ENCODE measurements at places on chromosomes 11 and 22.

DNA sequence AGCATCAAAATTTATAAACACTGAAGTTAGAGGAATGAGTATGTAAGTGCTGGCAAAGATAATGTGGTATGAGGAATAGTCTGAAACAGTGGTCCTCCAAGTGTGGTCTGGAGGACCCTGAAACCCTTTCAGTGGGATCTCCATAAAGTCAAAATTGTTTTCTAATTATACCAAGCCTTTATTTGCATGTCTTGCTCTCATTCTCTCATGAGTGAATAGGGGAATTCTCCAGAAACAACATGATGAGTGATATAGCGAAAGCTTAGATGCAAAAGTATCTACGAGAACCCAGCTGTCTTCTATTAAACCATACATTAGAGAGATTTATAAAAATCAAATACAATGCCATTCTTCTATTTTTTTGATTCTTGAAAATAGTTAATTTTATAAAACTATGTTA lies 145.0 kb upstream of the RAG2 start:
- no peak for DNase-seq

- DNase-seq: no peak
These were observed 545.9 kb upstream of the ARHGAP42 start for GRCh38 chr11:100141201-100141600.

GRCh38 chr11:112321501-112322172 lies 61.0 kb upstream of the PLET1 start:
- peak; percentile 65 for DNase-seq

DNA sequence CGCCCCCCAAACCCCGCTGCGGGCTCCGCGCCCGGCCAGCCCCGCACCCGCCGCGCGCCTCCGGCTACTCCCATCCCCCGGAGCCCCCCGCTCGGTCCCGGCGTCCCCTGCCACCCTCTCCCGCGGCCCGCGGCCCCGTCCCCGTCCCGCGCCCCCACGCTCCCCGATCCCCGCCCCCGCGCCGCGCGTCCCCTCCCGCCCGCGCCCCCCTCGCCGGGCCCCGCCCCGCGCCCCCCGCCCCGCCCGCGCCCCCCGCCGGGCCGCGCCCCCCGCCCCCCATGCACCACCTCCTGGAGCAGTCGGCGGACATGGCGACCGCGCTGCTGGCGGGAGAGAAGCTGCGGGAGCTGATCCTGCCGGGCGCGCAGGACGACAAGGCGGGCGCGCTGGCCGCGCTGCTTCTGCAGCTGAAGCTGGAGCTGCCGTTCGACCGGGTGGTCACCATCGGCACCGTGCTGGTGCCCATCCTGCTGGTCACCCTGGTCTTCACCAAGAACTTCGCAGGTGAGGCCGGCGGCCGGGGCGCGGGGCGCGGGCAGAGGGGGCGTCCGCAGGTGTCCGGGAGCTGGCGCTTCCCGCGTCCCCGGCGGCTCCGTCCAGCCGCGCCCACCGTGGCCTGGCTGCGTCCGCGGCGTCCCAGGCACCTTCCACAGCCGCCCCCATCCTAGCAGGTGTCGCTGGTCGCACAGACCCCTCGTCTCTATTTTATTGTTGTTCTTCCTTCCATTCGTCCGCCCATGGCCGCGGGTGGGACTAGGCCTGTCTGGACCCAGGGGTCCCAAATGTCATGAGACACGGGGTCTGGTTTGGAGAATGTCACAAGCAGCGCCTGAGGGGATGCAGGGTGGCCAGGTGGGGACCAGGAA lies at the start of gene PANX2:
Gene PANX2 (plus strand): TSS at position 279 of the 866 bp plus-strand sequence. CDS start 0 bp downstream, at position 279.
- no peak for DNase-seq

DNA sequence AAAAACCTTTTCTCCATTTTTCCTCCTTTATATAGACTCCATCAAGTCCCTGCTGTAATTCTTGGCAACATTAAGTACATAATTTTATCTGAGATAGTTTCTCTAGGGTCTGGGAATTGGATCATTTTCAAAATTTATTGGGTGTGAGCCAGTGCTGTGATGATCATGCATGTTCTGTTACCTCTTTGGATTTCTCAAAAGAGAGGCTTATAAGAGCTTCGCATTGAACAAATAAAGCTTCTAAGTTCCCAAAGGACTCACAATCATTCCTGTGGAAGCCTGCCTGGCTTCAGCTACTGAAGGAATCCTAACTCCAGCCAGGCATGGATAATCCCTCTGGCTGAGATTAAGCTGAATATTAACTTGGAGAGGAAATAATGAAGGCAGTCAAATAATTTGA lies 208.5 kb downstream of the RAB38 start:
- no peak for DNase-seq

GRCh38 chr11:121497176-121497998 lies 44.6 kb upstream of the SORL1-AS1 start:
- no peak for DNase-seq

GRCh38 chr11:2280208-2280607 lies 9.8 kb upstream of the ASCL2 start:
- DNase-seq: no peak

DNA sequence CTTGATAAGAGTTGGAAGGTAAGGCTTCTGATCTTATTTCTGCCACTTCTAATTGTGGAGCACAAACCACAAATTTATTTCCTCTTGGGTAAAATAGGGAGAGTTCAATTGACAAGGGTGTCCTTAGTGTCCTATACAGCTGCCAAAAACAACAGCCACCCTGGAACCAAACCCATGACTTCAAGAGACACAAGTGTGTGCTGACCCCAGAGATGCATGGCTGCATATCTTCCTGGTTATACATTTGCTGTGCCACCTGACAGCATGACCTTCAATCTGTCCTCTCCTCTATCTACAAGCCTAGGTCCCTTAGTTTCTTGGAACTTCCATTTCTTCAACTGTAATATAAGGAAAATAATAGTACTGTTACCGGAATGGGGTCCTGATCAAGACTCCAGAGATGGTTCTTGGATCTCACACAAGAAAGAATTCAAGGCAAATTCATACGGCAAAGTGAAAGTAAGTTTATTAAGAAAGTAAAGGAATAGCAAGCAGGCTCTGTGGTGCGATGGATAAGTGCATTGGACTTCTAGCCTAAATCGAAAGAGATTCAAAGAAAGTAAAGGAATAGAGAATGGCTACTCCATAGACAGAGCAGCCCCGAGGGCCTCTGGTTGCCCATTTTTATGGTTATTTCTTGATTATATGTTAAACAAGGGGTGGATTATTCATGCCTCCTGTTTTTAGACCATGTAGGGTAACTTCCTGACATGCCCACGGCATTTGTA lies 15.5 kb upstream of the TMEM123 start:
- no peak for DNase-seq

DNA sequence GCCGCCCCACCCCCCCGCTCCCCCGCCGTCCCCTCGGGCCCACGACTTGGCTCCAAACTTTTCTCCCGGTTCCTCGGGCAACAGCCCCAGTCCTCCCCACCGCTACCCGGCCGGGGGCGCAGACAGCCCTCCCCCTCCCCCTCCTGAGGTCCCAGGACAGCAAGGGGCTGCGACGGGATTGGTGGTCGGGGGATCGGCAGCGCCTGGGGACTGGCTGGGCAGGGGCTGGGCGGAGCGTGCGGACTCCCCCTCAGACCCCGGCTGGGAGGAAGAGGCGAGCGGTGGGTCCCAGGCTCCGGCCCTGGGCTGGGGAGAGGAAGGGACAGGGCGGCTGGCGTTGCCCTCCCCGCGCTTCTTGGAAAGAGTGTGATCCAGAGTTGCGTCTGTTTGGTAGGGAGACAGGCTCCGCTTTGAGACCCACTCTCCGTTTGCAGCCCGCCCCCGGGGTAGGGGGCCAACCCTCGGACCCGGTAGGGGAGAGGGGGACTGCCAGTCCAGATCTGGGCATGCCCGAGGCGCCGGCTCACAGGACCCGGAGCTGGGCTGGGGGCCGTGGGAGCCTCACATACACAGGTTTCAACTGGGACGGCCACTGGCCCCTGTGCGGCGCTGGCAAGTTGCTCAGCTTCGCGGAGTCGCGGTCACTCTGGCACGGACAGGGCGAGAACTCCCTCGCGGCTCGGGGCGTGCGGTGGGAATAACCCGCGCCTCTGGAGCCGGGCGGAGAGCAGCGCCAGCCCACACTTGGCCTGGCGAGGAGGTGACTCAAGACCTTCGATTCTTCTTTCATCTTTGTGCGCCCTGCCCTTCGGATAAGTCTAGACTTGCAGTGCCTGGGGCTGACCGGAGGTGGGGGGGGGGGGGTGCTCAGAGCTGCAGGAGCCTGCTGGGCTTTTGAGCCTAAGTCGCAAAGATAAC lies 999 bp downstream of the TSKU start:
- DNase-seq: no peak

- DNase-seq: peak; percentile 15
These were observed 401.0 kb downstream of the LARGE1 start for GRCh38 chr22:33519071-33519973.

DNA sequence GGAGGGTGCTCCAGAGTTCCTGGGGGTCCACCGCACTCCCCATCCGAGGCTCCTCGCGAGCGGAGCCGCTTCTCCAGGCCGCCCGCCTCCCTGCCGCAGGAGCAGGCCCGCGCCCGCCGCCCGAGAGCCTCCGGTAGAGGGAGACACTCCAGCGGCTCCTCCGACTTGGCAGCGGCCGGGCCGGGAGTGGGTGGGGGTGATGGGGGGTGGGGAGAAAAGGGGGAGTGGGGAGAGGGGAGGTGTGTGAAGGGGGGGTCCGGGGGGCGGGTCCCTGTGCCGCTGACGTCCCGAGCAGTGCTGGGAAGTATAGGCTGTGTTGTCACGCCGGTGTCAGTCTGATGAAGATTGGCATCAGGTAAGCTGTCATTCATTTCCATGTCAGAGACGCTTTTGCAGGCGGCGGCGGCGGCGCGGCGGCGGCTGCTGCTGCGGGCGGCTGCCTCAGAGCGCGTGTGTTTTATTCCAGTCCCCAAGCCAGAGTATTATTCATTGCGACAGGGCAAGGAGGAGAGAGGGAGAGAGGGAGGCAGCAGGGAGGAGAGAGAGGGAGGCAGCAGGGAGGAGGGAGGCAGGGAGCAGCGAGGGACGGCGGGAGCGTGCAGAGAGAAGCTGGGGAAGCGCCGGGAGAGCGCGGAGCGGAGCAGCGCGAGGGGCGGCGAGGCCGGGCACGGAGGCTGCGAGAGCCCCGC lies at the start of gene PKNOX2:
Gene PKNOX2 (plus strand): TSS at position 330 of the 689 bp plus-strand sequence. CDS start 186,555 bp downstream, outside the sequence.
- DNase-seq: no peak

DNA sequence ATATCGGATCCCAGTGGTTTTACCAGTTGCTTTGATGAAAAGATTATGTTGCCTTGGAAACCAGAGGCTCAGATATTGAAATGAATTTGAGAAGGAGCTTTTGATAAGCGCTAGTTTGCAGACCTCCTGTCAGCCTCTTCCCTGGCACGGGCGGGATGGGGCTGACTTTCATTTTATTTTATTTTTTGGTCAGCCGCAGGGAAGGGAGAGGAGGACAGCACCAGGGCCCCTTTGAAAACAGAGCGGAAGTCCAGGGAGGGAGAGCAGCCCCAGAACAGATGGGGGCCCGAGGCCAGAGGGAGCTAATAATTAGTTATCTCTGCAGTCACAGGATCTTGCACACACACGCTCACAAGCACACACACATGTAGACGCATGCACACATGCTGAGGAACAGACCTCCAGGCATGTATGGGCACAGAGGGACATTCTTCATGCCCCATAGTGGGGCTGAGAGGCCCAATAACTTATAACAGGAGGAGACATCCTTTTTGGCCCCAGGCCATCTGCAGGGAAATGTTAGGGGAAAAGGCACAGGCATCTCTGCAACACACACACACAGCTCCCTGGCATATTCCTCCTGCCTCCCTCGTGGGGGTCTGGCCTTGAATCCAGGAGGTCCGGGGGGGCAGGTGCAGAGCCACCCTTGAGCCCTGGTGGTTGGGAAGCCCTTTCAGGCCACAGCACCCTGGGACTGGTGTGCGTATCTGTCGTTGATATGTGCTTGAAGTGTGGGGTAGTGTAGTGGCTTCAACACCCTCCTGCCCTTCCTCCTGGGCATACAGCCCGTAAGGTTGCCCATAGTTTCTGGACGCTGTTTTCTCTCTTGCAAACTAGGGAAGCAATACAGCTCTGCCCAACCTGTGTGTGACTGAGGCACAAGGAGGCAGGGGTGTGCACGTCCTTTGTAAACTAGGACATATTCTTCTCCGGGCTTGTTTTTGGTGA lies 117.3 kb downstream of the CEP164 start:
- DNase-seq: no peak

DNA sequence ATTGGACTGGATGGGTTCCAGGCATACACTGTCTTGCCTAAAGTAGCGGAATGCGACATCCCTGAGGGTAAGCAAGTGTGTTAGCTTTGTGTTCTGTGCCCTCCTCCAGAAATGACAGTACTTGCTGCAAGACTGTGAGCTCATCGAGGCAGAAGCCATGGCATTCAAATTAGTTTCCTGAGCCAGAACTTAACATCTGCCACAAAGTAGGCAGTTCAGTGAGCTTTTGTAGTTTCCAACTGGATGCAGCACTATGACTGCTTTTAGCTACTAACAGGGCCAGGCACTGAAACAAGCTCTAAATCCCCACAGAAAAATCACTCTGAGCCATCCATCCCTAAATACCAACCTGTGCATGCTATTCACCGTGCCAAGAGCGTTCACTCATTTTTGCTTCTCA lies 1.2 kb upstream of the FAR1 start:
- DNase-seq: no peak

- peak; percentile 55 for DNase-seq
These were observed 63.0 kb upstream of the TTLL12 start for GRCh38 chr22:43249789-43250471.

DNA sequence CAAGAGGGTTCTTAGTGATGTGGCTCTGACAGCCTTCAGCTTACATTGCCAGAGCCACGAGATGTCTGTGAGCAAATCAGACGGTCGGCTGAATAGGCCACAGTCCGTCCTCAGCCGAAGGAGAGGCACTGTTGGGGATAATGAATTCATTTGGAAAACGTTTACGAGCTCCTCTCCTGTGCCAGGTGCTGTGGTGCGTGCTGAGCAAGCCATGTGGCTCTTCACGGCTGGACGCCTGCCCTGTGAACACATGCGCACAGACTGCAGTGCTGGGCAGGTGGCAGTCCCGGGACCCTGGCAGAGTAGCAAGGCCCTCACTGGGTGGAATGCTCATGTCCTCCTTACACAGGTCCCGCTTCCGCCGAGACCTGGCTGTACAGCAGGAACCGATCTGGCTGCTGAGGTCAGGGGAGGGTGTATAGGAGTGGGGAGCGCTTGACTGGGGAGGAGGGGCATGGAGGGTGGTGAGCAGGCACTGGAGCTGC lies 6.8 kb downstream of the TBC1D22A start:
- DNase-seq: peak; percentile 90

- no peak for DNase-seq
These were observed 125.8 kb downstream of the DDX10 start for GRCh38 chr11:108790501-108791299.
